Epithelial cell of prostate (primary cell): ENCODE measurements at places on chromosomes 3 and 15.

GRCh38 chr15:75661100-75661755 lies 13.5 kb downstream of the SNX33 start:
- peak; percentile 80 for DNase-seq

DNA sequence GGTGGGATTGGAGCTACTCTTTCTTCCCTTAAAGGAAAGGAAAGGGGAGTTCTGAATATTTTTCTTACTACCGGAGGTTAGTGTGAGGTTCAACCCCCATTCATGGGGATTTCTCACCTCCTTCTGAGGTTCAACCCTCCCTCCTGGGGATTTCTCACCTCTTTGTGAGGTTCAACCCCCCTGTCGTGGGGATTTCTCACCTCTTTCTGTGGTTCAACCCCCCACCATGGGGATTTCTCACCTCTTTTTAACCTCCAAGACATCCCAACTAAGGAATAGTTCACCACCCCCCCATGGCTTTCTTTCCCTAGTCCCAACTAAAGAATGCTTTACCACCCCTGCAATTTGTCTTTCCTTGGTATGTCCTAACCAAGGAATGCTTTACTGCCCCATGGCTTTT lies 520.3 kb downstream of the EDEM1 start:
- no peak for DNase-seq

- no peak for DNase-seq
Measured at GRCh38 chr3:147313513-147313912, 92.8 kb downstream of the ZIC4 start.

DNA sequence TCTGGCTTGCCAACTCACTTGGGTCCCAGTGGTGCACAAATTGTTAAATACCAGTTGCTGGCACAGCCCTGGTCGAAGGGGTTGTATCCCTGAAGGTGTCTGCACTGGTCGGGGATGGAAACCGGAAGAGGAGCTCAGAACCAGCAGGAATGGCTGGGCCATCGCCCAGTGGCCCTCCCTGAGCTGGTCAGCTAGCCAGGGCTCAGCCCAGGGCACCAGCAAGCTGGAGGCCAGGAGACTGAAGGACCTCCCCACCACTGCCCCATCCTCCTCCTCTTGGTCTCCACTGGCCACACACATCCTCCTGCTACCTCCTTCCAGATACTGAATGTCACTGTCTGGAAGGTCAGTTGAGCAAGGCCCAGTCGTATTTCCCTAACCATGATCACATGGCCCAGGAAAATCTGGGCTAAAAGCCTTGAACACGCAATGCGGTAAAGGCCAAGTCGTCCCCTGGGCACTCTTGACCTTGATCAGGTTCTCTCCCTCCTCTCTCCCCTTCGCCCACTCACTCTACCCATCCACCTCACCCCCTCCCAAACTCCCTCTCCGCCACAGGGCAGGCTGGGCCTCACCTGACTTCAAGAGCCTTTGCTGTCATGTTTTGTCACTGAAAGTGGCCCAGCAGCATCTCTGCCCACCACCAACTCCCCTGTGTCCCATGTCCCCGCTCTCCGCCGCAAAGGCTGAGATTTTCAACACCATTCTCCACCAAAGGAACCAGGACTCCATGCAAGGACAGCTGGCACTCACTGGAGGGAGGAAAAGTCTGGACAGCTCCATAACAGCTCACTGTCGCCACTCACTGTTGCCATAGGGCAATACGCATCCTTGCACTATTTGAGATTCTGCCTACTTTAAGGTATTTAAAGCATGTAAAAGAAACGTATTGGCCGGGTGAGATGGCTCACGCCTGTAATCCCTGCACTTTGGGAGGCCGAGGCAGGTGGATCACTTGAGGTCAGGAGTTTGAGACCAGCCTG lies 12.1 kb downstream of the ZDHHC19 start:
- no peak for DNase-seq

DNA sequence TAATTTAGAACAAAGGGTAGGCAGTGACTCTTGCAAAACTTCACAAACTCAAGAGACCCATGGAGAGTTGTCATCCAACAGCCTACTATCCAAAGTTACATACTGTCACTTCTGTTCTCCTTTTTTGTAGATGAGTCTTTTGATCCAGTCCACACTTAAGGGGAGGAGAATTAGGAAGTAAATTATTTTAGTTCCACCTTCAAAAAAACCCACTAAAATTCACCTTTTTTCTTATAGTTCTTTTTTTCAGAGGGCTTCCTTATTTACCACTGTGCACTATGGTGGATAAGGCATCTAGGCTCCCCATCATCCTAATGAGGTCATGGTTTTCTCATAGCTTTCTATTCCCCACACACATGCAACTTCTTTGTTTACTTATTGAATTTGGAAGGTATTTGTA lies 8.6 kb upstream of the TCAIM start:
- DNase-seq: no peak

GRCh38 chr15:77009646-77010311 lies 14.9 kb downstream of the PSTPIP1 start:
- DNase-seq: no peak

- no peak for DNase-seq
Measured at GRCh38 chr3:140523600-140523999, 154.3 kb upstream of the TRIM42 start.

DNA sequence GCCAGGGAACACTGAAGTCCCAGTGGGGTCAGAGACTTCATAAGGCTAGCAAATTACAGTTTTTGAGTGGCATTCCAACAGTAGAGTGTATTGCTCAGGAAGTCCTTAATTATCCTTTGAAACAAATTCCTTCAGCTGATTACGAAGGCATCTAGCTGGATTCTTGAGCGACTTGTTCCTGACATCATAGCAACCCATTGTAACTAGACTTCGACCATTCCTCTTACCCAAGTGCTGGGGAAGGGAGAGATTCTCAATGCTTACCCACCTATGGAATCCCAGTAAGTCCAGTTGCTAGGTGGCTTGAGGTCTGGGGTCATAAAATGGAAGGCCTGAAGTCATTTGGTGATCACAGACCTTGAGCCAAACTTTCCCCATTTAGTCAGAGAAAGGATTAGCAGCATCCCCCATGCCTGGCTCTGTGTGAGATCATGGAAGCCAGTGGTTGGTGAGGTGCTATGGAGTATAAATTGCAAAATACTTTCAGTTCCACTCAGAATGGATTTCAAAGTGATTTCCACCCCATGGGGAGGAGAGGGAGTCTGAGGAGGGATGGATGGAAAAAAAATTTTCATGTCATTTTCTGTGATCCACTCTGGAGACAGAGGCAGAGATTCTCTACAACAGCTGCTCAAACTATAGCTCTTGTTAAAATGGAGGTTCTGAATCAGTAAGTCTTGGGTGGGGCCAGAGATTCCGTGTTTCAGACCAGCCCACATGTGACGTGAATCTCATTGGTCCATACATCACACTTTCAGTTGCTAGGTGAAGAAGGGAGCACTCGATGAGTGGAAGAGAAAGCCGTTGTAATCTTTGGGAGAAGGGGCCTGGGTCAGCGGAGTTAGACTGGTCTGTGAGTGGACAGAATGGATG lies 45.7 kb downstream of the CD86 start:
- no peak for DNase-seq

DNA sequence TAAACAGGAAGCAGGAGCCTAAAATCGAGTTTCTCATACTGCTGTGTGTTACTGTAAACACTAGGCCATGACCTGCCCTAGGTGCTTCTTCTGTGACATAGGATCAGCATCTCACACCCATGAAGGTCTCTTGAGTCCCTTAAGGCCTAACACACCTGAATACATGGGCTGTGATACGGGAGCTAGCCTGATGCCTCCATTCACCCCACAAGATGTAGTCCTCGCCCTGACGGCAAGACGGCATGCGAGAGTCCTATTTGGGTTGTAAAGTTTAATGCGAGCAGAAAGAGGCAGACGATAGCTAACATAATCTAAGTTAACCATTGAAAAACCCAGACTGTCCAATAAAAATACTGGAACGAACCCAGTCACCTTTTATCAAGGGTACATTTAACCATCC lies 241.1 kb upstream of the ICE2 start:
- DNase-seq: no peak

- no peak for DNase-seq
Measured at GRCh38 chr3:110341047-110341446, 730.6 kb upstream of the NECTIN3 start.

DNA sequence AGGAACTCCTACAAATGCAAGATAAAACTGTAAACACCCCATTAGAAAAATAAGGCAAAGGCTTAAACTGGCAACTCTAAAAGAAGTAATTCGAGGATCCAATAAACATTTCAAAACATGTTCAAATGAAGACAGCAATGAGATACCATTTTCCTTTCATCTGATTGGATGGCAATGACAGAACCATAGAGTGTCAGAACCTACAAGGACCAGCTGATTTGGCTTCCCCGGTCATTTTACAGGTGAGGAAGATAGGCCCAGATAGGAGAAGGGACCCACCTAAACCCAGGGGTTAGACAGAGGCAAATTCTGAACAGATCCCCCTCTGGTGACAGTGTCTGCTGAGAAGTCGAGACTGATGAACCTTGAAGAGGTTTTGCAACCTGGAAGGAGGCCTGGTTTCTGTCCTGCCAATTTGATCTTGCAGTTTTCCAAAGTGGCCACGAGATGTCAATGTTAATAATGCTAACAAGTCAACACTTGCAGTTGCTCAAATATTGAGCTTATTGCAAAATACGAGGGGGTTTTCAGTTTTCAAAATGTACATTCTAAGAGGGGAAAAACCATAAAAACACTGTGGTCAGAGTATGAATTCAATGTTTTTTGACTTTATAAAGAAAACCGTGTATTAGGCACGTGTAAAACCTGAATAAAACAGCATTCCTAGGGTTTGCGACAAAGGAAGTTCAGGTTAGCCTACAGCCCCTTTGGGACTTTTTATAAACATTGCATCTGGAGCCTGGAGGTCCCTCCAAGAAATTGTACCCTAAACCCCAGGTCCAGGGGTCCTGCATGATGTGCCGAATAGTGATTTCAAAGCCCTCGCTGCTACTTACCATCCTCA lies 21.5 kb downstream of the CFAP161 start:
- no peak for DNase-seq

GRCh38 chr3:184372296-184372821 lies 5.6 kb downstream of the THPO start:
- no peak for DNase-seq

DNA sequence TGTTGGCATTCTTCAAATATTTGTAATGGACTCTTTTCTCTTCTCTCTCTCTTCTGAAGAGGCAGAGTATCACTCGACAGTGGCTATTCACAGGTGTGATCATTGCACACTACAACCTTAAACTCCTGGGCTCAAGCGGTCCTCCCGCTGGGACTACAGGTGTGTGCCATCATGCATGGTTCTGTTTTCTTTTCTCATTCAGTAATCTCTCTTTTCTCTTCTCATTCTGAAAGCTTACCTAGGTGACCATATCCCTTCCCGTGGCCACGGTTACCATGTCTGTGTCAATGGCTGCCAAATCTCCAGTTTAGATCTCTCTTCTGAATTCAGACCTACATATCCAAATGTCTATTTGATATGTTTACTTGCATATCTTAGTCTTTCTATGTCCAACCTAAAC lies 96.3 kb downstream of the SOX2 start:
- no peak for DNase-seq

GRCh38 chr15:70528270-70528706 lies 235.1 kb downstream of the UACA start:
- DNase-seq: no peak

GRCh38 chr15:50082066-50082465 lies 37.0 kb downstream of the ATP8B4 start:
- no peak for DNase-seq

- DNase-seq: no peak
Measured at GRCh38 chr15:94639701-94640100, 408.3 kb downstream of the MCTP2 start.
